ENCODE measurements at places on chromosomes 7 and 10.

GRCh38 chr10:24277277-24277676, 68.3 kb downstream of the KIAA1217 start:
- DNase-seq, result no peak

GRCh38 chr7:129366-130221, 62.8 kb upstream of the FAM20C start:
- DNase-seq, result no peak

DNA sequence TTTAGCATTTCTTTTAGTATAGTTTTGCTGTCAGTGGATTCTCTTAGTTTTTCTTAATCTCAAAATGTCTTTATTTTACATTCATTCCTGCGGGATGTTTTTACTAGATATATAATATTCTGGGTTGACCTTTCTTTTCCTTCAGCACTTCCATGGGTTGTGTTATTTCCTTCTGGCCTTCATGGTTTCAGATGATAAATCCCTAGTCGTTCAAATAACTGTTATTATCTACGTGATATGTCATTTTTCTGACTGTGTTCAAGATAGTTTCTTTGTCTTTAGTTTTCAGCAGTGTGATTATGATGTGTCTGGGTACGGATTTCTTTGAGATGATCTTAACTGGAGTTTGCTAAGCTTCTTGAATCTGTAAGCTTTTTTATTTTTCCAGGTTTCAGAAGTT, 75.7 kb upstream of the ELN start:
- no peak for DNase-seq

- no peak for DNase-seq
These were observed 41.8 kb upstream of the LRGUK start for GRCh38 chr7:134085311-134085710.

DNA sequence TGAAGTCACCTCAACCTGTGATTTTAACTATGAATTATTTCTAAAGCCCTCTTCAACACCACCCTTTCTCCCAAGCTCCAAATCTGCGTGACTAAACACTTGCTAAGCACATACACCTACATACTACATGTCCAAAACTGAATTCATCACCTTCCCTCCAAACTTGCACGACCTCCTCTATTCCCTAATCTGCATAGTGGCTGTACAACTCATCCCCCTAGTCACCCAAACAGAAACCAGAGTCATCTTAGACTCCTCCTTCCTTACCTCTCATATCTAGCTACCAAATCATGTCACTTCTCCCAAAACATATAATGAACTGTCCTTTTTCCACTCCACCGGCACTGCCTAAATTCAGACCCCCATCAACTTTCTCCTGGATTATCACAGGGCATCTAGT, 16.2 kb downstream of the ARHGAP21 start:
- DNase-seq, result no peak

DNA sequence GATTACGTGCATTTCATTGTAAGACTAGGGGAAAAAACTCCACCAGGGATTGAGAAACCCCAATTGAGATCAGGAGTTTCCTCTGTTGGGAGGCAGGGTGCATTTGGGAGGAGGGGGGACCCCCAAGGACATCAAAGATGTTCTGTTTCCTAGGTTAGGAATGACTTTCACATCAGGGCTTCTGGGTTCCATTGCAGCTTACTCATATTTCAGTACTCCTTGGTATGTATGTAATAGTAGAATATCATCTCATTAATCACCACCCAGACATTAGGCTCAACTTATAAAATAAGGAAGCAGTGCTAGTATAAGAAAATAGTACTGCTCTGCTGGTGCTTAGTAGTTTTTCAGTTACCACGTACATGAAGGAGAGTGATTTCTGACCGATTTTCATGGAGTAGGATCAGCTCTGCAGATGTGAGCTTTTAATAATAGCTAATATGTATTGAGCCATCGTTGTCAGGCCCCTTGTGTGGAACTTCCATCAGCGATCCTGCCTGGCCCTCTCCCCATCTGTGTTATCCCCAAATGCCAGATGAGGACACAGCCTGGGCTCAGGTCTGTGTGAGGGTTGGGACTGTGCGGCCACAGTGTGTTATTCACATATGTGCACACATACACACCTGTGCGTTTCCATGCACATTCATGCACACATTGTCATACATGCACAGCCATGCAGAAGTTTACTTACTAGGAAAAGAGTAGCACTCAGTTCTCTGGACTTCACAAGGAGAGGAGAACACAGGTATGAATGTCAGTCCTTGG, 23.5 kb downstream of the UPP1 start:
- no peak for DNase-seq

DNA sequence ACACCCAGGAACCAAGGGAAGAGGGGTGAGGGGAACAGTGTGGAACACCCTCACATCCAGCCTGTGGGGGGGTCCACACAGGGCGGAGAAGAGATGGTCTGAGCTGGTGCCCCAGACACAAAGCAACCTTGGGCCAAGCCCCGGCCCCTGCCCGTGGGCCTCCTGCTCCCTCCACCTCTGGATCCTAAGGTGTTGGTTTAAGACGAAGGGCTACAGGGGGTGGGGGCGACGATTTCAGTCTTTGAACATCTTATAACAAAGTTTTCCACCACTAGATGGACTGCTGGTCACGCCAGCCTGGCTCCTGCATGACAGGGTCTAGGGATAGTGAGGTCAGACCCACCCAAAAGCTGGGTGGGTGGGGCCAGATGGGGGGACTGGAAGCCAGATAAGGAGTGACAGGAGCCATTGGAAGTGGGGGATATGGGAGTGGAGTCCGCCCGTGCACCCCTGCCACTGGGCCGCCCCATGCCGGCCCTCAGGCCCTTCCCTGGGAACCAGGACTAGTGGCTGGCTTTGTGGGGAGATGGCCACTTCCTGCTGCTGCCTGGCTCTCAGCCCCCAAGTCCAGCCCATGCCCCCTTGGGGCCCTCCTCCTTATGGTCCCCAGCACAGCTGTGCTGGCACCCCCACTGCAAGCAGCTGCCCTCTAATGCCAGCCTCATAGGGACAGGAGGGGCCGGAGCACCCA, 98.4 kb downstream of the RGS10 start:
- no peak for DNase-seq

GRCh38 chr10:112815269-112816032, 134.6 kb upstream of the TCF7L2 start:
- no peak for DNase-seq
